ENCODE measurements at places on chromosomes 3 and 15. TPM values are rescaled to one million over a fixed set of nuclear protein-coding genes. Genes with fewer than 3 reads are reported as not detected.

DNA sequence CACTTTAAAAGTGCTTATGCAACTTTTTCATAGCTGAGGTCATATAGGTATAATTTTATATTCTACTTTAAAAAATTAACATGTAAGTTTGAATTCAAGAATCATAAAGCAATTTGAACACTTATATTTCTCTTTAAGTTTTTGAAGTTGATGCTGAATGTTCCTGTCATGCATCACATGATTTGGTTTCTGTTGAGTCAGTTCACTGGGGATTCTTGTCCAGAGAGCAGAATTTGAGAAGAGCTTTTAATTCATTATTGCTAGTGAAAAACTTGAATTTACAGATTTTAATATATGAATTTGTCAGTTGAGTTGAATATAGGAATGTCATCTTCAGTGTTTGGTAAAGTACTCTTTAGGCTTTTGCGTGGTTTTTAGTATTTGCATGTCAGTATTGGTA, 7.9 kb downstream of the SLC25A26 start:
- DNase-seq, result no peak

DNA sequence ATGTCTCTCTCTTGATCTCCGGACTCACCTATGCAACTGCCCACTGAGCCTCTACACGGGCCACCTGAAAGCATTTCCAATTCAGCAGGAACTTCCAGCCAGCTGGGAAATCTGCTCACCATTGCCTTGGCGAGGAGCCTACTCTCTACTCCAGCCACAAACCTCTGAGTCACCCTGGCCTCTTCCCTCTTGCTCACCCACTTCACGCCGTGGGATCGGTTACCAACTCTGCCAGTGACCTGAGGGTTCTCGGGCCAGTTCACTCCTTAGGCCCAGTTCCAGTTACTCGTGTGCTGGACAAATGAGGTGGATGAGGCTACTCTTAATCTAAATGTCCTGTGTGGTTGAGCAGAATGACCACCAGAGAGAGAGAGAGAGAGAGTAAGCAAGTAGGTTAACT, 70.1 kb downstream of the CEMIP start:
- no peak for DNase-seq

- no peak for DNase-seq
These were observed 27.1 kb downstream of the CHST2 start for GRCh38 chr3:143146486-143147274.

CD86 gene
- not detected for total RNA-seq

AGBL1 gene
- not detected for total RNA-seq

- DNase-seq, result no peak
These were observed 175.8 kb downstream of the XXYLT1 start for GRCh38 chr3:195095035-195095703.

MESP1 gene
- total RNA-seq, result 0.24 TPM

GOLGA8J gene
- total RNA-seq, result not detected

DNA sequence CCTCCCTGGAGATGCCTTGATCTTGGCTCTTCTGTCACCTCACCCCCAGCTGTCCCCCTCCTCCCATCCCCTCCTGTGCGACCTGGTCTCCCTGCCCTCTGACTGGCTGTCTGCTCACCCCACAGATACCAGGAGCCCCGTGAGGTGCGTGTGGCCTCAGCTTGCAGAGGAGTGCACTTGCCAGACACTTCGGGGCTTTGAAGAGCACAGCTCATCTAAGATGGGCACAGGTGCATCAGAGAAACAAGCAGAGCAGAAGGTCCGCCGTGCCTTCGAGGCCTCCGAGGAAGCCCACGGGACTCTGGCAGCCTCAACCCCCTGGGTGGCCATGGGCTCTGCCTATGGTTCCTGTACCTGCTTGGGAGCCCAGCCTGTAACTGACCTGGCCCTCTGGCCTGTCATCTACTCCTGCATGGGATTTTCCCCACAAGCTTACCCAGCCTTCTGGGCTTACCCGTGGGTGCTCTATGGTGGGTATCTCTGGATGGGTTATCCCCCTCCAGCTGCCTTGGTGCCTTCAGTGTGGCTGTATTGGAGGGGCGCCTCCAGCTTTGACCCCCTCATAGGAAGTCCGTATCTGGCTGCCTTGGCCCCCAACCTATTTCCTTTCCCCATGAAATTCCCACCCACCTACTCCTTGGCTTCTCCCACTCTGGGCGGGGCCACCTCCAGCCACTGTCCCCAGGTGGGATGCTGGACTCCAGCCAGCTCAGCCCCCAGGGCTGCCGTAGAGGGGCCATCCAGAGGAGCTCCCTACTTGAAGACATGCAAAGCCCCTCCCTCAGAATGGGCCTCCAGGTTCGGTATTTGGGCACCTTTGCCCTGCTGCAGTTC, 3.8 kb downstream of the PRR23E start:
- no peak for DNase-seq

DNA sequence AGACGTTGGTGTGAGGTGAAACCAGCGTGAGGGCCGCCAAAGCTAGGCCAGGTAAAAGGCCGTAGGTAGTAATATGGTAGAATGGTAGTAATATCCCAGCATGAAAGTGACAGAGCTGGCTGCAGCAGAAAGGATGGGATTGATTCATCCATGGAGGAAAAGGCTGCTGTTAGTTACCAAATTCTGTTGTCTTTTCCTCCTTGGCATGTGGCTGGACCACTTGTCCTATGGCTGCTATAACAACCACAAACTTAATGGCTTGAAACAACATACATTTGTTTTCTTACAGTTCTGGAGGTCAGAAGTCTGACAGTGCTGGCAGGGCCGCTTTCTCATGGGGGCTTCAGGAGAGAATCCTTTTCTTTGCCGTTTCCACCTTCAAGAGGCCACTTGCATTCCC, 47.8 kb upstream of the CHST2 start:
- DNase-seq, result no peak

- DNase-seq, result no peak
These were observed 67.6 kb upstream of the GADL1 start for GRCh38 chr3:30962084-30962483.

CHRD gene
- total RNA-seq, result not detected

TTLL13 gene
- total RNA-seq, result 1.1 TPM

PAQR5 gene
- total RNA-seq, result not detected

CILP gene
- total RNA-seq, result 0.27 TPM

DNA sequence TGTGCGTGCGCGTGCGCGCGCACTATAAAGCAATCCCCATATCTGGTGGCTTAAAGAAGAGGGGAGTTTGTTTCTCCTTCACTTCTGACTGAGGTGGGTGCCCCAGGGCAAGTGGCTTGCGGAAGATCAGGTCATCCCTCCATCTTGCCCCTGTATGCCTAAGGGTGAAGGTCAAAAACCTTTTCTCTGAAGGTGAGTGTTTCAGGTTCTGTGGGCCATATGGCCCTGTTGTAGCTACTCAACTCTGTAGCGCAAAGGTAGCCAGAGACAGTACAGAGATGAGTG, 5.5 kb downstream of the ABTB1 start:
- DNase-seq, result no peak

DNA sequence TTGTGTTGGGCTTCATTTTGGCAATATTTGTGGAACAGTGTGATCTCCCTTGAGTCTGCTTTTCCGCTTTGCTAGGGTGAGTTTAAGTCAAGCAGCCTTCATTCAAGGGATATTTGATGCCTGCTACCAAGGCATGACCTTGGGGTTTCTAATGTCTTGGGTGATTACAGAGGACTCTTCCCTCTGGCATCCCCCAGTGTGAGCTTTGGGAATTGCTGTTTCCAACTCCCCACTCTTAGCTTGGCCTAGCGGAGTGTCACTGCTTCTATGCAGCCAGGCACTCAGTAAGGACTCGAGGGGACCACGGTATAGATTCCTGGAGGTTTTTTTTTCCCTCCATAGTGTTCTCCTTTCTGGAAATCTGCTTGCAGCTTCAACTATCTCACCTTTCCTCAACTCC, 21.1 kb downstream of the GCNT3 start:
- no peak for DNase-seq

GRCh38 chr15:78347586-78348543, 7.7 kb downstream of the CRABP1 start:
- DNase-seq, result no peak

- no peak for DNase-seq
These were observed 28.3 kb upstream of the COLQ start for GRCh38 chr3:15549846-15550245.

- no peak for DNase-seq
These were observed 26.0 kb downstream of the SORD start for GRCh38 chr15:45048794-45049631.

FBLN2 gene
- total RNA-seq, result 11.6 TPM

CPA3 gene
- not detected for total RNA-seq

DNA sequence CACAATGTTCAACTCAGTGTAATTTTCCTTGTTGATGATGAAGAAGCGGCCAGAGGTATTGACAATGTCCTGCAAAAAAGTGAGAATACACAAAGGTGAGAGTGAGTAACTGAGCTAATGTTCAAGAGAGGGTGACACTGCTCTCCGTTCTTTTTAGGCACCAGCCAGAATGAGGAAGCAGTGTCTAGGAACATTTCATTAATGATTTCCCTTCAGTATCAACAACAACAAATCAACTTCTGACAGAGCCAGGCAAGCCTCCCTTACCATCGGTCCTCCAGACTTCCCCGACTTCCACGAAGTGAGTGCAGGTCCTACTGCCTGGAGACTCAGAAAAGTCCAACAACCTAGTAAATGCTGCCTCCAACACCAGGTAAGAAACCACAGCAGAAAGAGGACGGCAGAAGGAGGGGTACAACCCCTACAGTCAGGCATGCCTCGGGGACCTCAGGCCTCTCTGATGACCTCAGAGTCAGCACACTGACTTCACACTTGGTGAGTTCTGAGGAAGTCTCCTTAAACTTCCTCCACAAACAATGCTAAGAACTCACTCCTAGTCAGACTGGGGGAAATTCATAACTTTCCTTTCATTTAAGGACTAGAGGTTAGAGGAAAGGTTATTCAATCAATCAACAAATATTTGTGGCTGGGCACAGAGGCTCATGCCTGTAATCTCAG, 62.7 kb downstream of the NPTN start:
- DNase-seq, result no peak

GRCh38 chr3:14172496-14172895, 5.9 kb downstream of the XPC start:
- DNase-seq, result no peak

DNA sequence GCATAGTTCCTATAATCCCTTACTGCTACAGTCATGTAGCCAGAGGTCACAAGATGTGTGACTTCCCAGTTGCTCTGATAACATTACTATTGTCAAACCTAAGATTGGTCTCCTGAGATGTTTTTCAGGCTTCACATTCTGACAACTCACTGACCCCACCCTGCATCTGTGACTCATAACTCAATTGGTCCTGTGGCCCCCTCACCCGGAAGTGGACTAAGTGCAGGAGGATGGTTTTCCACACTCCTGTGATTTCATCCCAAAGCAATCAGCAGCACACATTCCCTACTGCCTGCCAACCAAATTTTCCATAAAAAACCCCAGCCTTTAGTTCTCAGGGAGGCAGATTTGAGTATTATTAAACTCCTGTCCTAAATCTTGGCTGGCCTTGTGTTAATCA, 564.9 kb upstream of the ZNF385D start:
- DNase-seq, result no peak

GRCh38 chr3:151085889-151086483, 522 bp downstream of the MED12L start:
- DNase-seq, result peak; percentile 27

TMEM89 gene
- not detected for total RNA-seq
